Karpas-422 (cell line): ENCODE measurements at places on chromosomes 5 and 9. TPM values are rescaled to one million over a fixed set of nuclear protein-coding genes. Genes with fewer than 3 reads are reported as not detected.

The MRPL41 gene
- total RNA-seq: 46.9 and 115 TPM in 2 replicates

The NR6A1 gene
- 3.1 and 3.2 TPM in 2 replicates for total RNA-seq

The CYFIP2 gene
- total RNA-seq: 355 and 517 TPM in 2 replicates

The SH3TC2 gene
- not detected in 2 replicates for total RNA-seq

The PRELID2 gene
- not detected in 2 replicates for total RNA-seq

The FAM163B gene
- not detected in 2 replicates for total RNA-seq

The TMEM215 gene
- not detected in 2 replicates for total RNA-seq

The PCDH12 gene
- total RNA-seq: not detected in 2 replicates

The GPR21 gene
- total RNA-seq: 0.54 and 16.8 TPM in 2 replicates

The DBH gene
- not detected in 2 replicates for total RNA-seq

The MYOT gene
- total RNA-seq: not detected in 2 replicates

The HDHD3 gene
- total RNA-seq: 11.6 and 16.4 TPM in 2 replicates

The CMYA5 gene
- 0.04 and 0.45 TPM in 2 replicates for total RNA-seq

The TAF9 gene
- total RNA-seq: 74.5 and 109 TPM in 2 replicates

The GABRP gene
- not detected in 2 replicates for total RNA-seq

The TXNDC8 gene
- not detected in 2 replicates for total RNA-seq

The PCDHGB6 gene
- 5.5 and 8.8 TPM in 2 replicates for total RNA-seq

The MGAT1 gene
- total RNA-seq: 28.6 and 42.8 TPM in 2 replicates

The INSL6 gene
- not detected in 2 replicates for total RNA-seq

The BARHL1 gene
- not detected in 2 replicates for total RNA-seq

The KIAA0825 gene
- 0.04 and 2.0 TPM in 2 replicates for total RNA-seq

The CDO1 gene
- not detected in 2 replicates for total RNA-seq

The SLC25A2 gene
- total RNA-seq: 0.65 and 0.82 TPM in 2 replicates

The TRAF2 gene
- total RNA-seq: 6.3 and 11.3 TPM in 2 replicates

The DOCK8 gene
- total RNA-seq: 36.5 and 39.1 TPM in 2 replicates

The HMCN2 gene
- not detected in 2 replicates for total RNA-seq

The SPINK6 gene
- total RNA-seq: not detected in 2 replicates

The RXFP3 gene
- not detected in 2 replicates for total RNA-seq

The GABRA6 gene
- total RNA-seq: not detected in 2 replicates

The PAIP1 gene
- total RNA-seq: 98.5 and 128 TPM in 2 replicates

The LRRC26 gene
- total RNA-seq: not detected in 2 replicates

The NR5A1 gene
- not detected in 2 replicates for total RNA-seq

The PCDHGA12 gene
- total RNA-seq: 6.6 and 7.8 TPM in 2 replicates

The SLC6A3 gene
- not detected in 2 replicates for total RNA-seq

The EIF4EBP3 gene
- total RNA-seq: 7.3 and 12.2 TPM in 2 replicates

The SCGB3A1 gene
- not detected in 2 replicates for total RNA-seq

The EFCAB9 gene
- not detected in 2 replicates for total RNA-seq

The BAAT gene
- 0.19 TPM in 1 of 2 replicates, not detected in the other for total RNA-seq

The ARID3C gene
- total RNA-seq: 0.48 TPM in 1 of 2 replicates, not detected in the other

The SLC36A3 gene
- total RNA-seq: not detected in 2 replicates

The PCDHA9 gene
- total RNA-seq: not detected in 2 replicates

The SPATA31A3 gene
- not detected in 2 replicates for total RNA-seq

The PCDHGC4 gene
- 7.0 and 11.8 TPM in 2 replicates for total RNA-seq

The PITX1 gene
- total RNA-seq: 173 and 469 TPM in 2 replicates

The CD72 gene
- total RNA-seq: 5.6 and 7.8 TPM in 2 replicates

The WDR36 gene
- total RNA-seq: 32.2 and 73.5 TPM in 2 replicates

The STKLD1 gene
- 0.93 and 0.97 TPM in 2 replicates for total RNA-seq
